ENCODE measurements at places on chromosomes 11 and 22. TPM values are rescaled to one million over a fixed set of nuclear protein-coding genes. Genes with fewer than 3 reads are reported as not detected.

Gene MRPL48
- 39.7 TPM for total RNA-seq

Gene BRSK2
- not detected for total RNA-seq

Gene MAPK8IP1
- total RNA-seq = 8.1 TPM

Gene TSPAN32
- 0.33 TPM for total RNA-seq

Gene IFITM10
- total RNA-seq = 2.2 TPM

Gene NAV2
- total RNA-seq = 6.5 TPM

Gene NTM
- 3.4 TPM for total RNA-seq

Gene DERL3
- not detected for total RNA-seq

Gene KCNA4
- total RNA-seq = 1.4 TPM

Gene OR8G5
- not detected for total RNA-seq

Gene LGALS1
- total RNA-seq = 5,734 TPM

Gene KRTAP5-2
- not detected for total RNA-seq

Gene SLC1A2
- total RNA-seq = 23.6 TPM

Gene DDX17
- total RNA-seq = 701 TPM

Gene PHF21A
- 24.0 TPM for total RNA-seq

Gene C22orf31
- not detected for total RNA-seq

Gene LPXN
- 1.4 TPM for total RNA-seq

Gene TMA7B
- not detected for total RNA-seq

Gene AKIP1
- total RNA-seq = 22.1 TPM

Gene C11orf87
- not detected for total RNA-seq

Gene EFCAB6
- total RNA-seq = 2.7 TPM
